ENCODE measurements at places on chromosomes 1 and 21.

- no peak for DNase-seq
Measured at GRCh38 chr1:85998105-85998855, 158.3 kb downstream of the COL24A1 start.

GRCh38 chr1:226690460-226690982 lies 48.6 kb downstream of the ITPKB start:
- DNase-seq = no peak

GRCh38 chr1:8567146-8567545 lies 249.2 kb downstream of the SLC45A1 start:
- DNase-seq = no peak

GRCh38 chr1:206963740-206964139 lies 6.5 kb downstream of the FCAMR start:
- DNase-seq = no peak

GRCh38 chr1:65674522-65674921 lies 118.2 kb upstream of the PDE4B start:
- DNase-seq = no peak
